ENCODE measurements at places on chromosomes 5 and 9.

GRCh38 chr9:110949081-110949480 is 89.2 kb downstream of the LPAR1 start:
- H3K4me1 ChIP-seq = no peaks in the 10 kb centered on the region
- H3K27me3 ChIP-seq = no peaks in the 10 kb centered on the region
- no peak overlapping the region for H3K4me3 ChIP-seq
- H3K36me3 ChIP-seq = no peaks in the 10 kb centered on the region
- no peak for DNase-seq

DNA sequence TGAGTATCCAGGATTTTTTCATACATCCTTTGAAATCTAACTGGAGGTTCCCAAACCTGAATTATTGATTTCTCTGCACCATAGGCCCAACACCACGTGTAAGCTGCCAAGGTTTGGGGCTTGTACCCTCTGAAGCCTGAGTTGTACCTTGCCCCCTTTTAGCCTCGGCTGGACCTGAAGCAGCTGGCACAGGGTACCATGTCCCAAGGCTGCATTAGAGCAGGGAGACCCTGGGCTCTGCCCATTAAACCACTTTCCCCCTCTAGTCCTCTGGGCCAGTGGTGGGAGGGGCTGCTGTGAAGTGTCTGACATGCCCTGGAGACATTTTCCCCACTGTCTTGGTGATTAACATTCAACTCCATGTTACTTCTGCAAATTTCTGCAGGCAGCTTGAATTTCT is 532.9 kb upstream of the NUDT12 start:
- H3K36me3 ChIP-seq = no peaks in the 10 kb centered on the region
- no peak overlapping the region for H3K27ac ChIP-seq
- DNase-seq = no peak
- no peak overlapping the region for H3K4me3 ChIP-seq
- no peaks in the 10 kb centered on the region for H3K4me1 ChIP-seq

DNA sequence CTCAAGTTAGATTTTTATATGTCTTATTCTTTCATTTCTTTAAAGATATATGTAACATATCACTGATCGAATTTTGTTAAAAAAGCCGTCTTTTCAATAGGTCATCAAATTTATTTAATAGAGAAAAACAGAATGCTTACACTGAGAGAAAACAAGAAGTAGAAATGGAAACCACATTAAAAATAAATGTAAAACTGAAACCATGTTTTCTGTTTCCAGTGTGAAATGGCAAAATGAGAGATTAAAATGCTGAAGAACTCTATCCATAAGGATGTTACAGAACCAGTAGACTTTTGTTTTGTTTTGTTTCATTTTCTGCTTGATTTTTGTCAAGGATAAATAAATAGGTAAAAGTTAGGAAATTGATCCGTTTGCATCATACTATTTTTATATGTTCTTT is 210.1 kb downstream of the PRDM9 start:
- H3K4me3 ChIP-seq = no peak overlapping the region
- no peak overlapping the region for H3K27ac ChIP-seq
- H3K27me3 ChIP-seq = no peaks in the 10 kb centered on the region
- DNase-seq = no peak
- no peaks in the 10 kb centered on the region for H3K36me3 ChIP-seq
- H3K4me1 ChIP-seq = no peaks in the 10 kb centered on the region

DNA sequence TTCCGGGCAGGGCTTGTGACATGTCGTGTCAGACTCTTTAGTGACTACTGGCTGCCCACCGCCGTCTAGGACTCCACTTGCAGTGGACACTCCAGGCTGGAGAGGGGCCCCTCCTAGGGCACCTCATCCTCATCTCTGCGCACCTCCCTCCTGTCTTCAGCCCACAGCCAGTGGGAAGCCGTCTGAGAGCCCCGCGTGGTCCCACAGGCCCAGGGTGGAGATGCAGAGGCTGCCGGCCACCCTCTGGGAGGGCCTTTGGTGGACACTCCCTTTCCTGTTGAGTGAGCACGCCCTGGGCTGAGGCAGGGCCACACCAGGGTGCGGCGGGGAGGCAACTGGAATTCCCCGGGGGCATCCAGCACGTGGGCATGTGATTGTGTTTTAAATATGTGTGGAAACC is 80.5 kb downstream of the IRX2 start:
- H3K27me3 ChIP-seq = no peaks in the 10 kb centered on the region
- H3K4me1 ChIP-seq = no peaks in the 10 kb centered on the region
- no peaks in the 10 kb centered on the region for H3K36me3 ChIP-seq
- no peak overlapping the region for H3K27ac ChIP-seq

DNA sequence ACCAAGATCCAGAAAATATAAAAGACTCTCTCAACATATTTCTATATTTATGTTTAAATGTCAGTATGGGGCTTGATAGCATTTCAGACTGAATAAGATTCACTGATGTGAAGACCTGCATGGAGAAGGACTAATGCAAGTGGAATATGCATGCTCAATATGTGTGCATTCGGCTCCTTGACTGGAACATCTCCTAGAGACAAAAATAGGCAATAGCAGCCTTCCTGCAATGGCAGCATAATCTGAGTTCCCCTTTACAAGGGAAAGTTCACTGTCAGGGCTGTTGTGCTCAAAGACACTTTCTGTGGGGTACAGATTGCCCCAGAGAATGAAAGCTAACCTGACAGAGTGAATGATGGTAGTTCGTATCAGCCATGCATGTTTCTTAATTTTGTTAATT is 42.4 kb downstream of the STARD4 start:
- H3K4me1 ChIP-seq = no peaks in the 10 kb centered on the region
- H3K36me3 ChIP-seq = peaks cover 10% of the 10 kb centered on the region
- H3K4me3 ChIP-seq = no peak overlapping the region
- DNase-seq = no peak
- no peaks in the 10 kb centered on the region for H3K27me3 ChIP-seq
- no peak overlapping the region for H3K27ac ChIP-seq

DNA sequence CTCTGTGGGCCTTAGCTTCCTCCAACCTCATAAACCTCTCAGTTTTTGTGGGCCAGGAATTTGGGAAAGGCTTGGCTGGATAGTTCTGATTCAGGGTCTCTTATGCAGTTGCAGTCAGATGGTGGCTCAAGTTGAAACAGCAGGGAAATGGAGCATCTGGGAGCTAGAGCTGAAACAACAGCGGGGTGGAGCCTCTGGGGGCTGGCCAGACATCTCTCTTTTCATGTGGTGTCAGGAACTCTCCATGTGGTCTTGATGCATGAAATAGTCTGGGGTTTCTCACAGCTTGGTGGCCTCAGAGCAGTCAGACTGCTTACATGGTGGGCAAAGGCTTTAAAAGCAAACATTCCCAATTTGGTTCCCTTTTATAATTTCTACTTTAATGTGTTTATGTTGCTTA is 13.5 kb downstream of the ZNF346 start:
- peaks cover 22% of the 10 kb centered on the region for H3K4me1 ChIP-seq
- H3K36me3 ChIP-seq = peaks cover 25% of the 10 kb centered on the region
- H3K4me3 ChIP-seq = no peak overlapping the region
- no peak for DNase-seq
- no peaks in the 10 kb centered on the region for H3K27me3 ChIP-seq

DNA sequence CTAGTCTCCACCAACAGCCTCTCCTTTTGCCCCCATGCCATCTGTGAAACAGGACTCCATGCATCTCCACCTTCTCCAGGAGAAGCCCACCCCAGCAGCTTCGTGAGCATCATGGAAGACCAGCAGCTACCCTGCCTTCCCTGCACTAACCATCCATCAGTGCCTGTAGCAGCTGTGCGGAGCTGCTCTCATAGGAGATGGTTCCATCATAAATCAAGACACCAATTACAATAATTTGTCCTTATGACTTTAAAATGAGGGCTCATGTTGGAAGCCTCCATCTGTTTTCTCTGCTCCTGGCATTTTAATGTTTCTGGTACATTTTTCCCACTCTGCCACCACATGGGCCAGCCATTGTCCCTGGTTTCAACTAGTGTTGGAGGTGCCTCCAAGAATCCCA is 69.9 kb downstream of the FGF1 start:
- H3K4me3 ChIP-seq = no peak overlapping the region
- no peak for DNase-seq
- H3K4me1 ChIP-seq = peaks cover 4% of the 10 kb centered on the region
- H3K36me3 ChIP-seq = no peaks in the 10 kb centered on the region

- H3K27ac ChIP-seq = no peak overlapping the region
- DNase-seq = no peak
- H3K36me3 ChIP-seq = peaks cover 2% of the 10 kb centered on the region
- H3K4me3 ChIP-seq = no peak overlapping the region
- no peaks in the 10 kb centered on the region for H3K4me1 ChIP-seq
These were observed 42.6 kb downstream of the HMGCS1 start for GRCh38 chr5:43270645-43271044.
